ENCODE measurements at places on chromosomes 4 and X.

GRCh38 chrX:155962906-155963305 is 34.6 kb upstream of the IL9R start:
- DNase-seq, result no peak

- DNase-seq, result no peak
Measured at GRCh38 chr4:150679018-150679764, 97.2 kb downstream of the MAB21L2 start.

- no peak for DNase-seq
Measured at GRCh38 chr4:155039162-155039561, 169.3 kb upstream of the NPY2R start.

DNA sequence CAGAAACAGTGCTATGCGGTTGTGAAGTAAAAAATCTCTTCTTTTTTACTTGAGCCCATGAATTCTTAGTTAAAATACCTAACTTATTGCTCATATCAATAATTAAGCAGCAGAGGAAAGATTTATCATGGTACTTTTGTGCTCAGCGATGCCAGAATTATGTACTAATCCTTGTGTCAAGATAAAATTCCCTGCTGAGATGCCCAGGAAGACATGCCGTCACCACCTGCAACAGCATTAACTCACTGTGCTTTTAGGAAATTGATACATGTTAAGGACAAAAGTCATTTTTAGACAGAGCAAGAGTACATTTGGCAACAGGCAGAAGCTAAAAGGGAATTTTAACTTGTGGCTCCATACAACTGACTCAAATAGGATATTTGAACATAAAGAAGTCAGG is 138.9 kb downstream of the NPNT start:
- DNase-seq, result no peak

GRCh38 chr4:185086053-185086452 is 57.0 kb upstream of the SLC25A4 start:
- DNase-seq, result no peak

DNA sequence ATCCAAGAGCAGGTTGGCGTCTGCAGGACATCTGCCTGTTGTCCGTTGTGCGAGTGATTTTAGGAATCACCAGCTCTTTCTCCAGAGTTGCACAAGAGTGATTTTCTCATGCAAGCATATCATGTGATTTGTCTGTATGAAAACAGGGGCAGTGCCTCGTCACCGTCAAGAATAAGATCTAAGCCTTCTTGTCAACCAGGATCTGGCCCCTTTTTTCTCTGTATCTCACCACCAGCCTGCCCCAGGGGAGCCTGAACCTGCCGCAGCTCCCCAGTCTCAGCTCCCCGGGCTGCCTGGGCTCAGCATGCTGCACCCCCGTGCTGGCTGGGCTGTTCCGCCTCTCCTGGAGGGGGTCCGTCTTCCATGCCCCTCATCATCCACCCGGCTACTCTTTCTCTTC is 90.5 kb downstream of the STOX2 start:
- DNase-seq, result no peak
